NCI-H446 treated with DMSO at 0.1 percent for 48 hours (cell line): ENCODE measurements at places on chromosomes 4 and X.

DNA sequence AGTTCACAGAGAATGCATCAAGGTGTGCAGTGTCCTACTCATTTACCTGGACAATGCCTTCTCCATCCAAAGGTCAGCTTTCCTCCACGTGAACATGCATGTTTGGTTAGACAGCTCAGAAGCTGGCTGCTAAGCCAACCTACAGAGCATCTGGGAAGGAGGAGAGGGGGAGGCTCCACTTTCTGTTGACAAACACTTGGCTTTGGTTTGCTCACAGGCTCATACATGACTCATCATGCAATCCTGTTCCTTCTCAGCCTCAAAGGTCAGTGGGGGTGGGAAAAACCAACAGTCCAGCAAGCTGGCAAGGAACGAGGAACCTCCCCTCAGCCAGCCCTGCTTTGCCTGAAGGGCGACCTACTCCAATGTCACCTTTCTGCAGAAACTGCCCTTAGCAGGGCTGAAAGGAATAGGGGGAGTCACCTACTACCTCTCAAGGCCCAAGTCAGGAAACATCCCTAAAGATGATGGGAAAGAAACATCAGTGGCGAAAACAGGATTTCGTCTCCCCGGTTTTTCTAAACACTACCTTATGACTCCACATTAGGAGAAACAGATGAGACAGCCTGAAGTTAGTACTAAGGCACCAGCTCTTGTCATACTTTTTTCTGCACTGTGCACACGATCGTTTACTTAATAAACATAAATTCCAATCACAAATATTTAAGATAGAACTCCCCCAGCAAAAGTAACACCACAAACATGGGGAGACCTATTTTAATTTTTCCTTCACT, 37.9 kb downstream of the RELL1 start:
- peak; percentile 43 for DNase-seq

- no peak for DNase-seq
Measured at GRCh38 chrX:153952373-153953026, 8.1 kb upstream of the RENBP start.

DNA sequence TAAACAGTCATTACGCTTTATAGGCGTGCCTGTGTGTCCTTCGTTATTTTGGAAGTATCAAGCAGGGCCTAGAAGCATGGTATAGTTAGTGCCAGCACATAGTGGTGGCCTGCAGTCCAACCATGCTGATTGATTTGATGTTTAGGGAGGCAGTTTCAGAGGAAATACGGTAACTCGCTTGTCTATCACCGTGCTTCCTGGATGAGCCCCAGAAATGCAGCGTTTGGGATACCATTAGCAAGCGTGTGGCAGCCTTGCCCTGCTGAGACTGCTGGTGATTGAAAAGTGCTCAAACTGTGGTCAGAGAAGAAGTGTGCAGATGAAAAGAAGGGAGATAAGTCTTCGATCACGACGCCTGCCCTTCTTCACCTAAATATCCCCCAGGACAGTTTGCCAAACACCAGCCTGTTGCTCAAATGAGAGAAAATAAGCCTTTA, 158.4 kb downstream of the CHIC2 start:
- DNase-seq: peak; percentile 10

- no peak for DNase-seq
Measured at GRCh38 chr4:121991968-121992367, 40.1 kb upstream of the TRPC3 start.

- no peak for DNase-seq
Measured at GRCh38 chr4:184885602-184886001, 59.8 kb upstream of the ACSL1 start.

GRCh38 chr4:87117732-87118075, 102.7 kb downstream of the KLHL8 start:
- DNase-seq: no peak

DNA sequence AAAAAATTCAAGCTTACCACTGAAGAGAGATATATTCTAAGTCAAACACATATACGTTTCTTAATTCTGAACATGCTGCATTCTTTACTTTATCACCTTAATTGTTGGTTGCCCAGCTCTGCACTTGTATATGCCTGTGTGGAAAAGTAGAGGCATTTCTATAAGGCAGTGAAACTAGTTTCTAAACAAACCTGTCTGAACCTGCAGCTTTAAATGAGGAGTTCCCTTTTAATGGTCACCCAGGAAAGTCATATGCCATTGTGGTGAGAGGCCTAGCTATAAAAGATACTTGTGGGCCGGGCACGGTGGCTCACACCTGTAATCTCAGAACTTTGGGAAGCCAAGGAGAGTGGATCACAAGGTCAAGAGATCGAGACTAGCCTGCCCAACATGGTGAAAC, 147.4 kb upstream of the RXFP1 start:
- no peak for DNase-seq

- no peak for DNase-seq
Measured at GRCh38 chr4:28254003-28254402, 1393.4 kb downstream of the STIM2 start.

DNA sequence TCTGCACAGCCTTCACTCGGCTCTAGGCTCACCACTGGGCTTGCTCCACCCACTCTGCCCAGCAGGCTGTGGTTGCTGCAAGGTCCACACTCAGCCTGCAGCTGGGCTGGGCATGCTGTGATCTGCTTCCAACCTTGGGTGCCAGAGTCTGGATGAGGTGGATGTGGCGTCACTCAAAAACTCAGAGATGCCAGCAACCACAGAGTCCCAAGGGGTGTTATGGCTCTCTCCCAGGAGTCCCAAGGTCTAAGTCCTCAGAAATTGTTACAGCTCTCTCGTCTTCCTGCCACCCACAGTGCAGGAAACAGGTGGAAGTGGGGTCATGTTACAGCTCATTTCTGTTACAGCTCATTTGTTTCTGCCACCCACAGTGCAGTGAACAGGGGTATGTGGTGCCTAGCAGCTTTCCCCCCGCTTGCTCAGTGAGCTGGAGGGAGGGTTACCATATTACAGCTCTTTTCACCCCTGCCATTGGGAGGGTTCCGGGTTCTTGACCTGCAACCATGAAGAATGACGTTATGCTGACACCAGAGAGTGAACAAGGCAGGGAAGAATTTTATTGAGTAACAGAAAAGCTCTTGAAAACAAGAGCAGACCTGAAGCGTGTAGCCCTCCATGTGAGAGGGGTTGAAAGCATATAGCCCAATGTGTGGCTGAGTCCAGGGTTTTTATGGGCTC, 893.9 kb downstream of the PCDH7 start:
- DNase-seq: no peak

DNA sequence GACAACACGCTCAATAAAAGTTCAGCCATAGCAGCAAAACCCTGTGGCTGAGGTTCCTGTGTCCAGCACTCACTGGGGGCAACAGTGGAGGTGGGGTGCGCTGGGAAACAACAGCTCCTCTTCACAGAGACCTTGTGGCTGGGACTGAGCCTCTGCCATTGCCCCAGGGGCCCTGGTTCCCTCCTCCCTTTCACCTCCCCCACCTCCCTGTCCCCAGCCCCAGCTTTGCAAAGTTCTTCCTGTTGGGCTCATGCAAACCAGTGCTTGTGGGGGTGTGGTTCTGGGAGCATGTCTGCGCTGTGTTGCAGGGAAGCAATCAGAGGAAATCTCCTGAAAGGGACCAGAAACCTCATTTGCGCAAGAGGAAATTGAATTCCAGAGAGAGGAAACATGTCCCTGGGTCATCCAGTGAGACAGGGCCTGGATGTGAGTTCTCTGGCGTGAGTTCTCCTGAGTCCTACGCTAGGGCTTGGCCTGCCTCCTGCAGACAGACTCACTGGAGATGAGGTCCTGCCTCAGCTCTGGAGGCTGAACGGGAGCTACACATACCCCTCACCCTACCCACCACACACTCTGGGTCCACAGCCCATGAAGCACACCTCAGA, 7.4 kb downstream of the FATE1 start:
- DNase-seq: no peak

GRCh38 chr4:13298655-13299054, 185.5 kb downstream of the RAB28 start:
- DNase-seq: no peak

- DNase-seq: no peak
Measured at GRCh38 chrX:28586981-28587551, at the start of gene IL1RAPL1. TSS of gene IL1RAPL1 (plus strand) at chrX:28587446.
